Endodermal cell (in vitro differentiated cells): ENCODE measurements at places on chromosomes 2 and 18. TPM values are rescaled to one million over a fixed set of nuclear protein-coding genes. Genes with fewer than 3 reads are reported as not detected.

DNA sequence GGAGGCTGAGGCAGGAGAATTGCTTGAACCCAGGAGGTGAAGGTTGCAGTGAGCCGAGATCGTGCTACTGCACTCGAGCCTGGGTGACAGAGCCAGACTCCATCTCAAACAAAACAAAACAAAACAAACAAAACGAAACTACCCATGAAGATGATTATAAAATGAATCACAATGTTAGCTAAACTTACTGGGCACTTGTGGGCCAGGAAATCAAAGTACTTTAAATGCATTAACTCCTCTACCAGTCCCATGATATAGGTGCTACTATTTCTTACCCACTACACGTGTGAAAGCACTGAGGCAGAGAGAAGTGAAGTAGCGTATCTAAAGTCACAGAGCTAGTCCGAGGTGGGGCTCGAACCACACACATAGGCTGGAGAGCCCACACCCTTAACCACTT, 53.6 kb downstream of the POLE4 start:
- no peaks in the 10 kb centered on the region for H3K4me1 ChIP-seq
- H3K27me3 ChIP-seq, result no peaks in the 10 kb centered on the region
- DNase-seq, result no peak
- H3K36me3 ChIP-seq, result no peaks in the 10 kb centered on the region

DNA sequence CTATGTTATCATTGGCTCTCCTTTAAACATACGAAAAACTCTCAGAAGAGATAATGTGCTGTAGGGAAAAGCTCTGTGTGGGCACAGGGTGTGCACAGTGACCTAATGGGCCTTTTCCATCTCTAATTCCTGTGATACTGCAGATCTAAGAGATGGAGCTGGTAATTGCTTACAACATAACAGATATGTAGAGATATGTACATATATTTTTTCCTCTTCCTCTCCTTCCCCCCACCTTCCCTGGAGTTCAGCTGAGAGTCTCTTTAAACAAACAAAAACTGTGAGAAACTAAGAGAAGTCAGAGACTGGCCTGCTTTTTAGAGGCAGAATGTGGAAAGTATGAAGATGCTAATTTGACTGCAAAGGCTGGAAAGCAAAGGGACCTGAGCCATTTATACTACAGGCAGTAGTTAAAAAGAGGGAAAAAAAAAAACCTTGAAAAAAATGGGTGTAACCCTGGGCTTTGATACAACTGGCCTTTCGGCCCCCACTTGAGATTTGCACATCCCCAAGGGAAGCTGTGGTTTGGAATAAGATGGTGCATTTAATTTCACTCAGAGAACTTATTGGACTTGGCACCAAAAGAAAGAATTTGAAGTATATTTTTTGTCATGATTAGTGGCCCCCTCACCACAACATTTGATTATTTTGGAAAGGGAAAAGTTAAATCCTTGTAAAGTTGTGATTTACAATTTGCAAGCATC, 502.2 kb upstream of the ZEB2 start:
- no peak overlapping the region for H3K27ac ChIP-seq
- DNase-seq, result no peak
- H3K27me3 ChIP-seq, result no peaks in the 10 kb centered on the region
- H3K4me3 ChIP-seq, result no peak overlapping the region

DNA sequence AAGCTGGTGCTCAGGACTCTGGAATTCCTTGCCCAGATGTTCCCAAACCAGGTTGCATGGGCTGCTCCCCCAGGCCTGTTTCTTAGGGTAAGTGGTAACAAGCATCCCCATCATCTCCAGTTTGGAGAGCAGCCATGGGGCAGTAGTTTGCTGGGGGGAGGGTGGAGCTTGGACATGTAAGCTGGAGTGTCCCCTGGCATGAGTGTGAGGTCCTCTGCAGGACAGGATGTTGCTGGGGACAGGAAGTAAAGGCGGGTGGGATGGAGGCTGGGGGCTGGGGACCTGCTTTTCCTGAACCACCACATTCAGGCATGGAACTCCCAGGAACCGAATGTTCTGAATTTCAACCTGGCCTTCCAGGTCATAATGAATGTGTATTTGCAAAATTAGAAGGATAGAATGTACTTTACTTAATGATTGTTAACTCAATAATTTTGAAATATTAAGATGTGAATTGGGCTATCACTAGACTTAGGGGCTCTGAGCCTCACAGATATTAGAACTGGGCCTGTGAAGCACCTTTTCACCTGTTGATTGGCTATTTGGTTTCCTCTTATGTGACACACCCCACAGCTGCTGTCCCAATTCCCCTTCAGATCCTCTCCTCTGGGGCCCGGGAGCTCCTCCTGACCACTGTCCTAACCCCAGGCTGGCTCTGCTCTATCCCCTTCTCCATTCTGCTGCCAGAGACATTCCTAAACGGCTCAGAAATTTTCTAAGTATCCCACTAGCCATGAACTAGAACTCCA, 66.4 kb upstream of the EPAS1 start:
- H3K27ac ChIP-seq, result no peak overlapping the region
- H3K4me1 ChIP-seq, result peaks cover 13% of the 10 kb centered on the region
- no peaks in the 10 kb centered on the region for H3K27me3 ChIP-seq
- no peaks in the 10 kb centered on the region for H3K36me3 ChIP-seq

DNA sequence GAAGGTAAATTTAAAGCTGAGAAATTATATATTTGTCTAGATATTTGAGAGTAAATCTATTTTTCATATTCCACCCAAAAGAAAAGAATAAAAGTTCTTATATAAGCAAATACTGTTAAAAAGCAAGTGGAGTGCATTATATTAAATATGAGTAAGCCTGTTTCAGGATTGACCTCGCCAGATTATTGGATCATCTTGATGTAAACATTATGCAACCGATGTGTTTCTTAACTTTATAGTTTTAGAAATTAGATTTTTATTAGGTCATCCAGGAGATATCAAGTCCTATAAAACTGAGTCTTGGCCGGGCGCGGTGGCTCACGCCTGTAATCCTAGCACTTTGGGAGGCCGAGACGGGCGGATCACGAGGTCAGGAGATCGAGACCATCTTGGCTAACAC, 100.3 kb upstream of the MSTN start:
- DNase-seq, result no peak
- no peaks in the 10 kb centered on the region for H3K27me3 ChIP-seq
- no peaks in the 10 kb centered on the region for H3K36me3 ChIP-seq

DNA sequence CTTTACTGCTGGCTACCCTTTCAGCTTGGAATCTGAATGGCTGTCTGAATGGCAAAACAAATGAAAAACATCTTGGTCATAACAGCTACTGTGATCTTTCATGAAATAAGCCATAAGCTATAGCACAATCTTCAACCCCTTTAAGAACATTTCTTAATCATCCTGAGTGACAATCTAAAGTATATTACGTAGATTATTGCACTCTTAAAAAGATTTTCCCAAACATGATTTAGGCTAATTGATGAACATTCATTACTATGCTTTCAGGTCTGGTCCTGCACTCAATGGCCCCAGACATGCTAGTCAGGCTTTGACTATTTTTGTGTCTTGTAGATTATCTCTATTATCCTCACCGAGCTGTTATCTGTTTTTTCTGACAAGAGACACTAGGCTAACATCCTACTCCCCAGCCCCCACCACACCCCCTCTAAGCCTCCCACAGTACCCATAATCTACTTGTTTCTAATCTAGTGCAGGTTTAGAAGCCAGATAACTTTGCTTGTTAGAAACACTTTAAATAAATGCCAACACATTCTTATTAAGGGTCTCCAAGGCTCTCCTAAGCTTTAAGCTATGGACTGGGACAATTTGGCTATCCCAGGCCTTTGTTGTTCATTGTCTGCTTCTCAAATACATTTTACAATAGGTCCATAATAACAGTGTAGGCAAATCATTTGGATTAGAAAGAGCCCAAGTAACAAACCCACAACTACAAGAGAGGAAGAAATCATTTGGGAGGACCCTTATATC, 4.2 kb downstream of the SMAD2 start:
- DNase-seq, result peak; percentile 71
- no peak overlapping the region for H3K27ac ChIP-seq
- H3K36me3 ChIP-seq, result peaks cover 10% of the 10 kb centered on the region
- H3K4me1 ChIP-seq, result peaks cover 24% of the 10 kb centered on the region

- H3K4me3 ChIP-seq, result no peak overlapping the region
- H3K36me3 ChIP-seq, result no peaks in the 10 kb centered on the region
- H3K27ac ChIP-seq, result no peak overlapping the region
- H3K4me1 ChIP-seq, result no peaks in the 10 kb centered on the region
Observed at GRCh38 chr18:66564236-66564635, 39.7 kb downstream of the CDH19 start.

ABCA12 gene
- 0.07 TPM in 1 of 3 replicates, not detected in the others for total RNA-seq

DNA sequence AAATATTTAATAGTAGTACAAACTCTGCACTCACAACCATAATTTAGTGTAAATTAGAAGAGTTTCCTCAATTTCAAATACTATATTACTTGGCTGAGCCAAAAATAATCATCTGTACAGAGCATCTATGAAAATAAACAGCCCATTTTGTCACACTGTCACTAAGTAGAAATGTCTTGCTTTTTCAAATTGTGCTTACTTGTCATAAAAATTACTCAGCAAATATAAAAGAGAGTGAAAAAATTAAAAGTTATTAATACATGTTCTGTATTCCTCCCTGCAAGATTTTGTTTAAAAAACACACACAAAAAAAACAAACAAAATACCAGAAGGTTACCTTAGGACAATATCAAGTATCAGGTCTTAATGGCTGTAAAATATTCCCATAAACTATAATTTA, 155.7 kb downstream of the DLGAP1 start:
- no peaks in the 10 kb centered on the region for H3K4me1 ChIP-seq
- H3K27ac ChIP-seq, result no peak overlapping the region
- no peaks in the 10 kb centered on the region for H3K27me3 ChIP-seq
- H3K4me3 ChIP-seq, result no peak overlapping the region
- DNase-seq, result no peak

DNA sequence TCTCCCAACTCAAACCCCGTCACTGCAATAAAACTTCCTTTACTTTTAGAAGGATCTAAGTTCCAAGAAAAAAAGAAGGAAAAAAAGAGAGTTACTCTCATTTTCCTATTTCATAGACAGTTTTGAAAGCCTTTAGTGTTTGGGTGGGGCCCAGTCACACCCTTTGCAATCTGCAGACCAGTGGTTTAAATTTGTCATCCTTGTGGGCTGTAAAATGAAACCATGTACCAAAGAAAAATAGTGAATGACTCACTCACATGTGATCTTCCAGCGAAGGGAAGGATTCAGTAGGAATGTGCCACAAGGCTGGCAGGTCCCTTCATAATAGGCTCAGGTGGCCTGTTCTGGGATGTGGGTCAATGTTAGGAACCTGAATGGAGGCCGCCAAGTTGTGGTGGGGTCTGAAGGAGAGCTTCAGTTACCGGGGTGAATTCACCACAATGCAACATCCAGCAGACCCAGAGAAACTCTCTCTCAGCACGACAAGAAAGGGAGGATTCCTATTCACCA, 28.3 kb downstream of the ANXA4 start:
- H3K27ac ChIP-seq, result no peak overlapping the region
- no peak overlapping the region for H3K4me3 ChIP-seq
- peaks cover 10% of the 10 kb centered on the region for H3K4me1 ChIP-seq
- no peak for DNase-seq
- no peaks in the 10 kb centered on the region for H3K36me3 ChIP-seq

DNA sequence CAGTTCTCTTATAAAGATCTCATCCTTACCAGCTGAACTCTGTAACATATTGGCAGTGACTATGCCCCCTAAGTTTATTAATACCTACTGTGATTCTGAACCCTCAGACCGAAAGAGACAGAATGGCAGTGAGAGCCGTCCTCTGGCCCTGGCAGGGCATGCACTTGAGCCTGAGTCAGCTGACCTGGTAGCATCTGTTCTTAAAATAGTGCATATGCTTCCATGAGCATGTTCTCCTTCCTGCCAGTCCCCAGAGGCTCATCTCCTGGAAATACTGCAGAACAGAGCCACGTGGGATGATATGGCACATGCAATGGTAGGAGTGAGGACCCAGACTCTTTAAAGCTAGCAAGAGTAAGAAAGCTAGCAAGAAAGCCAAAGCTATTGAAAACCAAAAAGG, 59.0 kb downstream of the RASGRP3 start:
- no peaks in the 10 kb centered on the region for H3K4me1 ChIP-seq
- DNase-seq, result no peak
- no peak overlapping the region for H3K27ac ChIP-seq
- H3K27me3 ChIP-seq, result no peaks in the 10 kb centered on the region

ADRA2B gene
- 2.3 to 3.8 TPM (median 3.5 TPM) in 3 replicates for total RNA-seq

DNA sequence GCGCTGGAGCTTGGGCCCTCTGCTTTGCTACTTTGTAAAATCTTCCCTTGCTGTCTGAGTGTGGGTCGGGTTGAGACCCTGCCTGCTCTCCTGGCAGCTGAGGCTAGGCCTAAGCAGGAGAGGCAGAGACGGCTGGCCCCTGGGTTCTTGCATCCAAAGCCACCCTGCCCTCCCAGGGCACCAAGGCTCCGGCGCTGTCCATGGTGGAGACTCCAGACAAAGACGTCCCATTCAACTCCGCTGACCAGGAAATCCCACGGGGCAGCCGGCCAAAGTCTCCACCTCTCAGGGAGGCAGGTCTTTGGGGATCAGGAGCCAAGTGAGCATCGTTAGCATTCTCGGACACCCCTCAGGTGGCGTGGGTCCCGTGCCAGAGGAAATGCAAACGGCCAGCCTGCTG, 2.6 kb upstream of the PRLH start:
- no peaks in the 10 kb centered on the region for H3K4me1 ChIP-seq
- peak; percentile 92 for DNase-seq
- no peak overlapping the region for H3K4me3 ChIP-seq
- H3K36me3 ChIP-seq, result no peaks in the 10 kb centered on the region
- H3K27me3 ChIP-seq, result no peaks in the 10 kb centered on the region

DNA sequence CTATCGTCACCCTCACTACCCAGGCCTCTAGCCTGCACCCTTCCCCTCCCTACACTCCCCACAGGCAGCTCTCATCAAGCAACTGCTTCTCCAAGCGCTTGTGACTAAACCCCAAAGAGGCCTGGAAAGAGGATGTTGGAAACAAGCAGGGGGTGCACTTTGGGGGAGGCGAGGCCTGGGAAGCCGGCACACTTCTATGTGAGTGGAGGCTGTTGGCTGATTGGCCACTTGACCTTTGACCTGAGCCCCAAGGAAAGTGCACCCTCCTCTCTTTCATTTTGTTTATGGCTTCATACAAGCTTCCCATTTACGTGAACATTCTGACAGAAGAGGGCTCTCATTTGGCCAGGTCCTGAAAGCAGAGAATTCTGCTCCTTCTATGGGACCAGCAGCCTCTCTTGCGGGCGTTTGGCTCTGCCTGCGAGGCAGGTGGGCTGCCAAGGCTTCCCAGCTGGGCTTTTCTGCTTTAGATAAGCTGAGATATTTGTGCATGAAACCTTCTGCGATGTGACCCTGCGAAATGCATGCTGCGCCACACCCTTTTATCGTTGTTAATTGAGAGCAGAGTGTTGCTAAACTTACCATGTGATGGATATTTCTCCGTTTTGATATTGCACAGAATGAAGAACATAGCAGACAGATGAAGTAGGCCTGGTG, 134.8 kb upstream of the NCK2 start:
- no peak for DNase-seq
- H3K36me3 ChIP-seq, result no peaks in the 10 kb centered on the region
- H3K27ac ChIP-seq, result peak overlapping the region; percentile 72
- no peaks in the 10 kb centered on the region for H3K27me3 ChIP-seq
- no peaks in the 10 kb centered on the region for H3K4me1 ChIP-seq
- H3K4me3 ChIP-seq, result no peak overlapping the region
